ENCODE measurements at places on chromosomes 6 and 20. TPM values are rescaled to one million over a fixed set of nuclear protein-coding genes. Genes with fewer than 3 reads are reported as not detected.

DNA sequence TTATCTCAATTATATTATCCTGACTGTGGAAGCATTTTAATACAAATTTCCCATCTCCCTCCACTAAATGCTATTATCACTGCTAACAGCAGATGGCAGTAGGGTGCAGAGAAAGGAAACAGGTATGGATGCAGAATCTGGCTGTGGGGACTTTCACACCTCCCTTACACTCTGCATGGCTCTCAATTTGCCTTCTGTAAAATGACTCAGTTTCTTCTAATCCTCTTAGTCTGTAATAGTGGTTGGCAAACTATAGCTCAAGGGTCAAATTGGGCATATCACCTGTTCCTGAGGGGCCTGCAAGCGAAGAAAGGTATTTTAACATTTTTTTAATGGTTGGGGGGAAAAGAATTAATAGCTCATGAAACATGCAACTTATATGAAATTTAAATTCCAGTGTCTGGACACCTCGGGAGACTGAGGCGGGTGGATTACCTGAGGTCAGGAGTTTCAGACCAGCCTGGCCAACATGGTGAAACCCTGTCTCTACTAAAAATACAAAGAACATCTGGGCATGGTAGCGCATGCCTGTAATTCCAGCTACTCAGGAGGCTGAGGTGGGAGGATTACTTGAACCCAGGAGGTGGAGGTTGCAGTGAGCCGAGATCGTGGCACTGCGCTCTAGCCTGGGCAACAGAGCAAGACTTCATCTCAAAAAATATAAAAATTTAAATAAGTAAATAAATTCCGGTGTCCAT is 83.5 kb downstream of the ZMYND8 start:
- DNase-seq = peak; percentile 8
- no peaks in the 10 kb centered on the region for H3K4me1 ChIP-seq
- H3K27ac ChIP-seq = no peak overlapping the region

GSTA3 gene
- total RNA-seq = not detected

- no peaks in the 10 kb centered on the region for H3K4me1 ChIP-seq
- H3K27me3 ChIP-seq = no peaks in the 10 kb centered on the region
- no peaks in the 10 kb centered on the region for H3K36me3 ChIP-seq
Observed at GRCh38 chr6:169906688-169907418, 155.4 kb downstream of the ERMARD start.

DNA sequence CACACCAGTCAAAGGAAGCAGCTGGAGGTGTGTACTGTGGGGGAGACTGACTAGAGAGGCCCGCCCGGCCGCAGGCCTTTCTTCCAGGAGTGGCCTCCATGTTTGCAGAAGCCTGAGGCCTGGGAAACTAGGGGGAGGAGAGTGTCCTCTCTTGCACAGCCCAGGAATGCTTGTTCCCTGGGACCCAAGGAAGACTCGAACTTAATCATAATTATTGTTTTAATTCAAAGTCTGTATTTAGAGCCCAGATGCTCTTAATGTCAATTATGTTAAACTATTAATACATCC is 23.1 kb downstream of the BNIP5 start:
- no peaks in the 10 kb centered on the region for H3K27me3 ChIP-seq
- no peak overlapping the region for H3K27ac ChIP-seq
- no peaks in the 10 kb centered on the region for H3K36me3 ChIP-seq
- no peaks in the 10 kb centered on the region for H3K4me1 ChIP-seq
- no peak overlapping the region for H3K4me3 ChIP-seq
- no peak for DNase-seq

GRCh38 chr20:7882076-7882475 is 58.2 kb downstream of the HAO1 start:
- no peak overlapping the region for H3K4me3 ChIP-seq
- H3K27ac ChIP-seq = no peak overlapping the region
- no peak for DNase-seq
- H3K4me1 ChIP-seq = no peaks in the 10 kb centered on the region

GRCh38 chr6:119350952-119351372 is 1.4 kb upstream of the MAN1A1 start:
- no peak for DNase-seq
- H3K4me1 ChIP-seq = peaks cover 13% of the 10 kb centered on the region
- H3K27me3 ChIP-seq = no peaks in the 10 kb centered on the region
- H3K4me3 ChIP-seq = peak overlapping the region; percentile 96

- no peak overlapping the region for H3K4me3 ChIP-seq
- no peak overlapping the region for H3K27ac ChIP-seq
- no peaks in the 10 kb centered on the region for H3K27me3 ChIP-seq
- H3K36me3 ChIP-seq = no peaks in the 10 kb centered on the region
- DNase-seq = no peak
- H3K4me1 ChIP-seq = peaks cover 73% of the 10 kb centered on the region
Observed at GRCh38 chr6:159973951-159974350, 5.1 kb downstream of the IGF2R start.

ATP6V1G2 gene
- total RNA-seq = 3.3 TPM

DNA sequence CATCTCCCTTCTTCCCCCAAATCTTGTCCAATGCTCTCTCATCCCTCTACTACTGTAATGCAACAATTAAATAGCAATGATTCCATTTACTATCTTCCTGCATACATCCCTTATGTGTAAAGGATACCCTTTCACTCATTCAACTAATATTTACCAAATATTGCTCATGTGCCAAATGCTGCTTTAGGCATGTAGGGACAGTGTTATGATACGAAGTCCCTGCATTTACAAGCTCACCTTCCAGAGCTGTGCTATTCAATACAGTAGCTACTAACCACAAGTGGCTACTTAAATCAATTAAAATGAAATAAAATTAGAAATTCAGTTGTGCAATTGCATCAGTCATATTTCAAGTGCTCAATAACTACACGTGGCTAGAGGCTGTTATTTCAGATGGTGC is 41.1 kb downstream of the GMDS start:
- H3K27me3 ChIP-seq = no peaks in the 10 kb centered on the region
- no peaks in the 10 kb centered on the region for H3K4me1 ChIP-seq
- no peak overlapping the region for H3K4me3 ChIP-seq
- no peaks in the 10 kb centered on the region for H3K36me3 ChIP-seq
